ENCODE measurements at places on chromosomes 2 and 18.

- no peak for DNase-seq
Observed at GRCh38 chr2:50345701-50346591, 686.0 kb downstream of the NRXN1 start.

DNA sequence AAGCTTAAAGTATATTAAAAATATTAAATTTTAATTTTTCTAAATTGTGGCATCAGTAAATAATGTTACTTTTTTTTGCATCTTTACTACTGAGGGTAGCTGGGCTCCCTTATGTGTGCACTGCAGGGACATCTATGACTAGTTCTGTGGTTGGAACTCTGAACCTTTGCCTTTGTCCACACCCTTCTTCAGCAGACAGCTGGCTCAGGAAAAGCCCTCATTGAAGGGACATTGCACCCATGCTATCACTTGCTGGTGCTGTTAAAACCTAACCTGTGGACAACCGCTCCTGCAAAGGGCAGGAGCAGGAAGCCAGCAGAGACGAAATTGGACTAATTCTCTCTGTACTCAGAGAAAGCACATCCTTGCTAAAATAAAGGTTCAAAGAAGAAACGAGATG, 30.1 kb downstream of the MOCOS start:
- no peak for DNase-seq

DNA sequence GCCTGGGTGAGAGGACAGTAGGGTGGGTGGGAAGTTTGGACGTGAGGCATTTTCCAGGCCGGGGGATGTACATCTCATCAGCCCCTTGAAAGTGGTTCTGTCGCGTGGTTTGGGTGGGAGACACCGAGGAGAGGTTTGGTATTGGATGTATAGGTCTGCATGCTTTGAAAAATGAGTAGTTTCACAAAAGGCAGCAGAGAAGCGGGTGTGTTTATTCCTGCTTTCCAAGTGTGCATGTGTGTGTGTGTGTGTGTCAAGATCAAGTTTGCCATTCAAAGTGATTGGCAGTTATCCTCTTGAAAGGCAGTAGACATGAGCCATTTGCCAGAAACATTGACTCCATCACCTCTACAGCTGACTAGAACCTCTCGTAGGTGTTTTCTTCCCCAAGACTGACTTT, 423.1 kb upstream of the POU3F3 start:
- no peak for DNase-seq

GRCh38 chr2:223062396-223062795, 10.4 kb downstream of the KCNE4 start:
- DNase-seq = no peak

- DNase-seq = no peak
Observed at GRCh38 chr18:67243799-67244587, 272.5 kb downstream of the DSEL start.

DNA sequence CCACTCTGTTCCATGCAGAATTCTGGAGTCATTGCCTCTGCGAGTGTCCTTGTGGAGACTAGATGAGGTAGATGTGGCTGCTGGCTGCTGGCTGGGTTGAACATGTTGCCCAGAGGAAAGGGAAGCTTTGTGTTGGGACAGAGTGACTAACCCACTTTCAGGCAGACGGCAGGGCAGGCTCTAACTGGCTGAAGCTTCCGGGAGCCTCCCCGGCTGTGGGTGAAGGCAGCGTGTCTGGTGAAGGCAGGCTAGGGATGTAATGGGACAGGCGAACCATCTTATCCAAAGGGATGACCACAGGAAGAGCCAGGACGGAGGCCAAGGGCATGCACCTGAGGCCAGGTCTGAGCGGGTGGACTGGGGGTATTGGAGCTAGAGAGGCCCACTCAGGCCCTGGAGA, 16.0 kb downstream of the ASPRV1 start:
- DNase-seq = no peak

DNA sequence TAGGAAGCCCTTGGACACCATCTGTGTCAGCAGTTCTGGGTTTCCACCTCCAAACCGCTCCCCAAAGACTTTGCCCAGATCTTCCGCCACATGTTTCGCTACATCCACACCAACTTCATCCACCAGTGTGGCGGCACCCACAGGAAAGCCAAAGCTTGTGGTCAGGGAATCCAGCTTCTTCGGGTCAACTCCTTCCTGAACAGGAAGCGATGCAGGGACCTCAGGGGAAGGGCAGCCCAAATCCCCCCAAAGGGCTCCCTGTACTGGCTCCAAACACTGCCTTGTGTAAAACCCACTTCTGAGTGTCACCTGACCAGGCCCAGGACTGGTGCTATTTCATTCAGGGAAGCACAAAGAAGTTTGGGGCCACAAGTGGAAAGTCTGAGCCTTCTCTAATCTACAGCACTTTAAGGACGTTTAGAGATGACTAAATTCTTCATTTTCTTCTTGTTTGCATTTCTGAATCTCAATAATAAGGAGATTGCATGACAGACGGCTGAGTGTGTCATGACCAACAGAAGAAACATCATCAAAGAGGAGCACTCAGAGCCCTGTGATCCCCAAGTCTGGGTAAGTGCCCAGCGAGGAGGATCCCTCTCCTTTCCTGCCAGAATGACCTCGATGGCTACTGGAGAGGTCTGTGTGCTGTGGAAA, 20.8 kb downstream of the GAREM2 start:
- DNase-seq = no peak

DNA sequence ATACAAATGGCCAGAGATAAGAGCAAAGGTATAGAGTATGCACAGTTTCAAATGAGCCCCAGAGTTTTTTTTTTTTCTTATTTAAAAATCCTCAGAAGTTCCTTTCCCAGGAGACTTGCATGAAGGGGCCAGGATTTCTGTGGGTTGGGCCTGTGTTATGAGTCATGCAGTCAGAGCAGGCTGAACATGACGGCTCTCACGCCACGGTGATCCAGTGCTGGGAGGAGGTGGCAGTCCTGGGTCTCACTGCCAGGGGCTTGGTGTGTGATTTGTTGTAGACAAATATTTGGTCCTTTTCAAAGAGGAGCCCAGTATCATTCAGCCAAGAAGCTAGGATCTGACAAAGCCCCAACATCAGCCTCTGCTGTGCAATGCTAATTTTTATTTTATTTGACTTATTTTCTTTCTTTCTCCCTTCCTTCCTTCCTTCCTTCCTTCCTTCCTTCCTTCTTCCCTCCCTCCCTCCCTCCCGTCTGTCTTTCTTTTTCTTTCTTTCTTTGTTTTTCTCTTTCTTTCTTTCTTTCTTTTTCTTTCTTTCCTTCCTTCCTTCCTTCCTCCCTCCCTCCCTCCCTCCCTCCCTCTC, 10.4 kb upstream of the KCNE4 start:
- peak; percentile 86 for DNase-seq

GRCh38 chr2:216574046-216574445, 59.2 kb upstream of the IGFBP2 start:
- DNase-seq = no peak

GRCh38 chr18:22368021-22368420, 49.7 kb downstream of the CTAGE1 start:
- DNase-seq = no peak

GRCh38 chr2:204046145-204046544, 109.6 kb downstream of the ICOS start:
- no peak for DNase-seq

GRCh38 chr2:152415796-152416195, 80.8 kb downstream of the FMNL2 start:
- no peak for DNase-seq

GRCh38 chr2:220117025-220117424, 489.6 kb downstream of the SLC4A3 start:
- no peak for DNase-seq

DNA sequence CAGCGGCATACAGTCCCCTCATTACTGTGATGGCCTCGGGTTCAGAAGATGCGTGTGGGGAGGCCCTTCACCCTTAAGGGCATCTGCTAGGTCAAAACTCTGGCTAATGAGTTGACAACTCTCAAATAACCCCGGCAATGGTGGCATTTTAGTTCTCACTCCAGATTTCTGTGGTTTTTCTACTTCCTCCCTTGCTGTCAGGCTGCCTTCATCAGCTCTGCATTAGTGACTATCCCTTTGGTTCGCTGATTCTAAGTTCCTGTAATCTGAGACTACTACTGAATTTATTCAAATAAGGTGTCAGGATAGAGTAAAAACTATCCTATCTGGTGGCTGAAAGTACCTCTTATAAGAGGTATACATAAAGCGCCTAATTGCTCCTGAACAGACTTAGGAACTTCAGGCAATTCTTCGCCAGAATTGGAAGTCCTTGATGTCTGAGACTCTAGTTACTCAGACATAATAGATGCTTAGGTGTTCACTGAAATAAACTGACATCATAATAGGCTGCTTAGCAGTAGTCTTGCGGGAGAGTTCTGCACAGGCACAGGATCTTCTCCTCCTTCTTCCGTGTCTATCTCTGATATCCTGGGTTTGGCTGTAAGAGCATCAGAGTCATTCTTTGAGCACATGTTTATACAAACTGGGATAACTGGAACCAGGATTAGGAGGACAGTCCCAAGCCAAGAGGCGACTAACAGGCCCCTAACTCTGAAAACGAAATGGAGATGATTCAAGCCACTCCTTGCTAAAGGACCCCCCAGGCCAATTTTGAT, 194.5 kb downstream of the DNER start:
- DNase-seq = no peak

GRCh38 chr2:177287814-177288213, 23.3 kb upstream of the NFE2L2 start:
- no peak for DNase-seq
